ENCODE measurements at places on chromosomes 2 and 18.

DNA sequence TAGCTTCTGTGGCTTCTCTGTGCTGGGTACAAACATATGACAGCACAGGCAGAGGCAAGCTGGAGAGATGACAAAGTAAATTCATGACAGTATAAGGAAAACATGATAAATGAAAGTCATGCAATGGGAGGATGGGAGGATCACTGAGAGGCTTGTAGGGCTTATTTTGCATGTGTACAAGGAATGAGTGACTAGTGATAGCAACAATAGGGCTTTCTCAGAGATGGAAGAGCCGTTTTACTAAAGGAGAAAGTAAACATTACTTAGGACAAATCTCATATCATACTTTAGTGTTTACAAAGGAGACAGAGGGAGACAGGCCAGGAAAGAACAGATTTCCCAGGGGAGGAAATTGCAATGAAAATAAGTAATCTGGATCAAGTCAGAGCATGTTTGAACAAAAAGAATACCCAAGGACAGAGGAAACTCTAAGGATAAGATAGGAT, 82.5 kb upstream of the RBMS1 start:
- no peak for DNase-seq

DNA sequence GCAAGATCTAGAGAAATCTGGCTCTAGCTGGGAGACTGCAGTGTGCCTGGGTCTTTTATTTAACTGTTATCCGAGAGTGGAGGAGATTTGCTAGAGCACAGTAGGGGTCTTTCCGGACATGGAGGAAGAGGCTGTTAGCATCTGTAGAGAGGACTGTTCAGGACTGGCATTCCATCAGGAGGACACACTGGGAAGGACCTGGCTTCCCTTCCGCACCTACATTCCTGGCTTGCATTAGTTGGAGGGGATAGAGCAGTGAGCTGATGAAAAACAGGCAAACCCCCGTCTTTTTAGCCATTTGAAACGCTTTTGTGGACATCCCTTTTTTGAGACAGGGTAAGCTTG, 874 bp upstream of the PIEZO2 start:
- no peak for DNase-seq

GRCh38 chr2:201057087-201057521, 14.4 kb downstream of the HYCC2 start:
- DNase-seq, result no peak

DNA sequence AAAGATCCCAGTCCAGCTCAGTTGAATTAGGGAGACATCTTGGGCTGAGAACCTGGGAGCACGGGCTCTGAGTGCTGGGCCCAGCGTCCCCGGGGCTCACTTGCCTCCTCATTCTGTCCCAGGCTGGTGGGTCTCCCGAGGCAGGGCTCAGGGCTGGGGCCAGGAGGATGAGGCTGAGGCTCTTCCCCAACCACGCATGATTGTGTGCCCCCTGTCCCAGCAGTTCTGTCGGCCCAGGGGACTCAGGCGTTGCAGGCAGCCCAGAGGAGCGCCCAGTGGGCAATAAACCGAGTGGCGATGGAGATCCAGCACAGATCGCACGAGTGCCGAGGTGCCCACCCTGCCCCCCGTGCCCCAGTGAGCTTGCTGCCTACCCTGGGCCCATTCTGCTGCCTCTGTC, 910 bp downstream of the PRSS56 start:
- DNase-seq, result no peak

DNA sequence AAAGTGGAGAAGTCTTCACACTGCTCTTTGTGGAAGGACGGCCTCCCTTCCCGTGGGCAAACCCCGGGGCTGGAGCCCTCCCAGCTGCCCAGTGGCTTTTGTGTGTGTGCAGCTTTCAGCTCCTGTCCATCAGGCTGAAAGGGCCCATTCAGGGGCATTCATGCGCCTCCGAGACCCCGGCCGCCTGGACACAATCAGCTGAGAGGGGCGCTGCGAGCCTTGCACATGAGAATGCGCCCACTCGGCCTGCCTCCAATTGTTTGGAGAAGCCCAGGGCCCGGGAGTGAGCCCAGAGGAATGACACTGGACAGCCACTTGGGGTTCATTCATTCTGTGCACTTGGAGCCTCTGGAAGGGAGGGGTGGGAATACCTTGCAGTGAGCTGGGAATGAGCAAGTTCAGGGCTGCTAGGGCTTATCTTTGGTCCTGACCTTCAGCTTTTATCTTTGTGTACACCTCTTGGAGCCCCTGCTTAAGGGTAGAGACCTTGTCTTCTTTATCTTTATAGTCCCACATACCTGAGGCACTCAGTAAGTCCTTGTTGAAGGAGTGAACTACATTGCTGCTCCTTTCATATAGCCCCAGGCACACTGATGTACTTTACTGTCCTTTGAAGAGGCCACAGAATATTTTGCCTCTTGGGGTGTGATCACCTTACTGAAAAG, 56.5 kb downstream of the TCF7L1 start:
- DNase-seq, result no peak

- DNase-seq, result no peak
Measured at GRCh38 chr2:881204-881918, 69.3 kb upstream of the SNTG2 start.

GRCh38 chr18:31658670-31659575, 25.5 kb downstream of the B4GALT6 start:
- DNase-seq, result peak; percentile 10

DNA sequence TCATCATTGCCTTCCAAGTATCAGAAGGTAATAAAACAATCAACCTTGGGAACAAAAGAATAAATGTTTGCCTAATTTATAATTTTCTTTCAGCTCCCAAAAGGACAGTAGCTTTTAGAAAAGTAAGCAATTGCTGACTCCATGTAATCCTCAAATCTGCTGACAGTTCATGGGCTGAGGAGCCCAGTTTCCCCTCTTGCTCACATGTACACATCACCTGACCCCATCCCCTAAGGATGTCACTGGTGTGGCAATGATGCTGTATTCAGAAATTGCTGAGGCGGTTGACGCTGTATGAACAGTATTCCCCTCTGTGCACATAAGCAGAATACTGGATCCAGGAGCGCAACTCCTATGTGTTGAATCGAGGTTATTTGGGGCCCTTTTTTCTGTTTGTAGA, 56.1 kb upstream of the LYPD1 start:
- no peak for DNase-seq

- no peak for DNase-seq
Measured at GRCh38 chr2:85215448-85216401, 82.5 kb downstream of the TCF7L1 start.

- no peak for DNase-seq
Measured at GRCh38 chr2:78999406-78999805, 26.1 kb upstream of the REG3G start.

GRCh38 chr2:49177194-49177593, 22.9 kb upstream of the FSHR start:
- DNase-seq, result no peak

GRCh38 chr2:10039658-10040410, 3.5 kb upstream of the KLF11 start:
- DNase-seq, result no peak

GRCh38 chr18:56321470-56321869, 316.9 kb downstream of the TXNL1 start:
- DNase-seq, result no peak

- DNase-seq, result peak; percentile 13
Measured at GRCh38 chr2:36889795-36890194, 76.5 kb downstream of the STRN start.

DNA sequence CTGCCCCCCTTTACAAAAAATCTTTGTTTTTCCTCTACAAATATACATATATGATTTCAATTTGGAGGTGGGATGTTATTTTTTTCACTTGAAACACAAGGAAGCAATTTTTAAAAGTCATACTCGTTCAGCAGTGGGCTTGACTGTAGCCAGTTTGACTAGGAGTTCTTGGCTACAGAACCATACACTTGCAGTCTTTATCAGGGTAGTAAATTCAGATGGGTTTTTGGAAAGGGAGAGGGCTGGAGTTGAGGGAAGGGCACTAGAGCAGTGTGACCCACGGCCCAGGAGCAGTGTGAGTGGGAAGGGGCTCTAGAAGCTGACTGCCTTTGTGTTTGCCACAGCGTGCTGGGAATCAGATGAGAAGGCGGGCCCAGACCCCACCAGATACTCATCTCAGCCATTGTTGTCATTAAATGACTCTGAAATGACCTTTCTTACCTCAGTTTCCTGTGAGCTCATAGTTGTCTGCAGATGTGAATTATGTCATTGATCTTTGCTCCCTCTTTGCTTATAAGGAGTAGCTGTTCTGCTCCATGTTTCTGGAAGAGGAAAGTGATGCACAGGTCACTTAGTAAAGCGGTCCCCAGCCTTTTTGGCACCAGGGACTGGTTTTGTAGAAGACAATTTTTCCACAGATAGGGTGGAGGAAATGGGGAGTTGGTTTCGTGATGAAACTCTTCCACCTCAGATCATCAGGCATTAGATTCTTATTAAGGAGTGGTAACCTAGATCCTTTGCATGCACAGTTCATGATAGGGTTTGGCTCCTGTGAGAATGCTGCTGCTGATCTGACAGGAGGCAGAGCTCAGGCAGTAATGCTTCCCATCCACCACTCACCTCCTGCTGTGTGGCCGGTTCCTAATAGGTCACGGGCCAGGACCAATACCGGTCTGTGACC, 116.8 kb downstream of the SPTBN1 start:
- peak; percentile 51 for DNase-seq

DNA sequence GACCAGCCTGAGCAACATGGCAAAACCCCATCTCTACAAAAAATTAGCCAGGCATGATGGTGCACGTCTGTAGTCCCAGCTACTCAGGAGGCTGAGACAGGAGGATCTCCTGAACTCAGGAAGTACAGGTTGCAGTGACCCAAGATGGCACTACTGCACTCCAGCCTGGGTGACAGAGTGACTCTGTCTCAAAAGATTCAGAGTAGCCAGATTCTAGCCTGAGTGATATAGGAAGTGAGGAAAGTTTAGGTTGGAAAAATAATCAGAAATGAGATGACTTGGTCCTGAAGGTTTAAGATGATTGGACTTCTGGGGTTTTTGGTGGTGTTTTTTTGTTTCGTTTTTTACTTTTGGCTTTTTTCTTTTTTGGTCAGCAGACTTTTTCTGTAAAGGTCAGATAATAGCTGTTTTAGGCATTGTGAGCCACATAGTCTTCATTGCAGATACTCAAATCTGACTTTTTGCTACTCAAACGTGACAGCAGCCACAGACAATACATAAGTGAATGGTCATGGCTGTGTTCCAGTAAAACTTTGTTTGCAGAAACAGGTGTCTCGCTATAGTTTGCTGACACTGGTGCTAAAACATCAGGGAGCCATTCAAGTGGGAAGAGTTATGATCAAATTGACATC, 104.1 kb upstream of the UBXN4 start:
- DNase-seq, result no peak

GRCh38 chr2:240327566-240327965, 107.9 kb upstream of the GPC1 start:
- DNase-seq, result no peak

DNA sequence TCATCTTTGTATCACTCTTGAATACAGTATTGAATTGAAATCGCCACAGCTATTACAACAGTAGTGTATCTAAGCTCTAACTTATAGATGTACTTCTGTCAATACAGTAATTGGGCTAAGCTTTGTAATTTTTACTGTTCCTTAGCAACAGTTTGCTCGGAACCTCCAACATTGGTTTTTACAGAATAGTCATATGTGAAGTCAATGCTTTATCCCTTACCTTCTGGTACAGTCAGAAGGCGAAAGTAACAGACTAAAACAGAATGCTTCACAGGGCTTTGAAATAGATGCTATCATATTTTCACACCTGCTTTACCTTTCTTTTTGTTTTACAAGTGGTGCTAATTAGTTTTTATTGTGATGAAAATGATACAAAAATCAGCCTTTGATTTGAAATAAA, 46.9 kb upstream of the CYP20A1 start:
- DNase-seq, result no peak

- DNase-seq, result no peak
Measured at GRCh38 chr2:33064349-33064801, 117.6 kb downstream of the LTBP1 start.

DNA sequence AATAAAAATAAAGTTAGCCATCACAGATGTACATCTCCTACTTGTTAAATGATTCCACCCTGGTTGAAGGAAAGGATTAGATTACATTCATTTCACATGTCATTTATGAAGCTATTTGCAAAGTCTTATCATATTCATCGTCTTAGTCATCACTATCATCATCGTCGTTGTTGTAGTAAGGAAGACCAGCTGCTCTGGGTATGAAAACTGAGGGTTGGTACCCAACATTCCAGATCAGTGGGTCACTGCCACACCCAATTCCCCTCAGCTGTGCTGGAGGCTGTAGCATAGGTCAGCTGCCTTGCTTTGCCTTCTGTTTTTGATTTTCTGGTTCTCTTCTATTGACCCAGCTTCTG, 20.9 kb upstream of the CCBE1 start:
- DNase-seq, result no peak

- no peak for DNase-seq
Measured at GRCh38 chr18:73079920-73080319, 212.1 kb upstream of the NETO1 start.

- no peak for DNase-seq
Measured at GRCh38 chr2:216810399-216811160, 49.3 kb downstream of the TNP1 start.

- no peak for DNase-seq
Measured at GRCh38 chr18:65049586-65049985, 701.2 kb upstream of the CDH7 start.

GRCh38 chr2:54845514-54845913, 122.1 kb downstream of the EML6 start:
- no peak for DNase-seq

DNA sequence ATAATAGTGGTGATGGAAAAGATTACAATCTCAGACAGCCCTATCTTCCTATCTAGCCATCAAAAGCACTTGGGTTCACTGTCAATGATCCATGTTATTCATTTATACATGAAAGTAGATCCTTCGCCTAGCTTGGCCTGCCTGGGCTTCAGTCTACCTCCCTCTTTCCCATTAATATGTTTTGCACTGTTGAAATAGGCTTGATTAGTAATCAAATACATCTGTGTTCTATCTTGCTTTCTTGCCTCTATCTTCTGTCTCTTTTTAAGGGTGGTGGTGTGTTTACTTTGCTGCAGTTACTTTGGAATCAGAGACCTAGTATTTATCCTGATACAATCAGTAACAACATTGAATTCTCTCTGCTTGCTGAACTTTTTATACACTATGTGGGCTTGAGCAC, 521.2 kb downstream of the TNS1 start:
- no peak for DNase-seq

GRCh38 chr2:202831242-202832220, 40.0 kb downstream of the ICA1L start:
- peak; percentile 48 for DNase-seq

- no peak for DNase-seq
Measured at GRCh38 chr2:175854129-175854528, 147.9 kb downstream of the LNPK start.

All from CD4-positive, alpha-beta T cell treated with Interleukin-15 for 4 hours (primary cell).